Sciatic nerve (tissue), 2 donors: ENCODE measurements at places on chromosomes 2 and 18. TPM values are rescaled to one million over a fixed set of nuclear protein-coding genes. Genes with fewer than 3 reads are reported as not detected.

Gene SCN7A
- 109 TPM for total RNA-seq

Gene GEN1
- total RNA-seq = 3.4 TPM

Gene RBM44
- total RNA-seq = 1.2 TPM

Gene LYPD6
- 10.0 TPM for total RNA-seq

Gene PROC
- total RNA-seq = not detected

Gene CCL20
- total RNA-seq = 0.76 TPM

Gene UGT1A8
- total RNA-seq = not detected

Gene RAX
- not detected for total RNA-seq

Gene DLX1
- total RNA-seq = 0.94 TPM

- DNase-seq = no peak
Measured at GRCh38 chr18:78244779-78245178, 734.8 kb upstream of the SALL3 start.

DNA sequence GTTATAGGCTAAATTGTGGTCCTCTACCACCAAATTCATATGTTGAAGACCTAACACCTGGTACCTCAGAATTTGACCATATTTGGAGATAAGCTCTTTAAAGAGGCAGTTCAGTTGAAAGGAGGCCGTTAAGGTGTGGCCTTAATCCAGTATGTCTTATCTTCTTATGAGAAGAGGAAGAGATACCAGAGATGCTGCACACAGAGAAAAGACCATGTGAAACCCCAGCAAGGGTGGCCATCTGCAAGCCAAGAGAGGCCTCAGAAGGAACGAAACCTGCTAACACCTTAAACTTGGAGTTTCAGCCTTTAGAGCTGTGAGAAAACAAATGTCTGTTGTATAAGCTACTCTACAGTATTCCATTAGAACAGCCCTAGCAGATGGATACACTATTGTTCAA is 528.1 kb upstream of the DCC start:
- DNase-seq = no peak

- DNase-seq = peak; percentile 64
Measured at GRCh38 chr2:203706403-203706802, at the start of gene CD28. Gene CD28, plus strand, starts transcription at chr2:203706639. Its CDS starts 58 bp downstream, at chr2:203706697.

DNA sequence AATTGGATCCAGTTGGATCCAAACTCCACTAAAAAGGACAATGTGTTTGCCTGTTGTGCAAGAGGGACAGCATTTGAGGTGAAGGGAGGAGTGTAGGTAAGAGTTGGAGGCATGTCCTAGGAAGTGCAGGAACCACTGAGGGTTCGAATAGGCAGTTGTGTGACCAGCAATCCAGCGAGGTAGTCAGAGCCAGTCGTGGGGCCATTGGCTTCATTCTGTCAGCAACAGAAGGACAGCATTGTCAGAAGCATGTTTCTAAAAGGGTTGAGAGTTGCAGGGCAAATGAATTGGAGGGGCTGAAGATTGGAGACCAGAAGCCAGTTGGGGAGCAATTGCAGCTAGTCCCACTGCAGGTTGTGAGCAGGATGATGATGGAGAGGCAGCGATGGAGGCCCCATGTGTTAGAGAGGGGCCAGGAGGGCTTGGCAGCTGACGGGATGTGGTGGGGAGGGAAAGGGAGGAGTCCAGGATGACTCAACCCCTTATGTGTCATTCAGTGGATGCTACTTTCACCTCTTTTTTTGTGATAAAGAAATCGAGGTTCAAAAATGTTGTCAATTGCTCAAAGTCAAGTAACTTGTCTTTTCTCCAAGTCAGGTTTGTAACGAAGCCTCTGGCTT is 96.7 kb upstream of the SIX3 start:
- DNase-seq = no peak

- no peak for DNase-seq
Measured at GRCh38 chr2:206820807-206821206, 55.4 kb downstream of the FASTKD2 start.

DNA sequence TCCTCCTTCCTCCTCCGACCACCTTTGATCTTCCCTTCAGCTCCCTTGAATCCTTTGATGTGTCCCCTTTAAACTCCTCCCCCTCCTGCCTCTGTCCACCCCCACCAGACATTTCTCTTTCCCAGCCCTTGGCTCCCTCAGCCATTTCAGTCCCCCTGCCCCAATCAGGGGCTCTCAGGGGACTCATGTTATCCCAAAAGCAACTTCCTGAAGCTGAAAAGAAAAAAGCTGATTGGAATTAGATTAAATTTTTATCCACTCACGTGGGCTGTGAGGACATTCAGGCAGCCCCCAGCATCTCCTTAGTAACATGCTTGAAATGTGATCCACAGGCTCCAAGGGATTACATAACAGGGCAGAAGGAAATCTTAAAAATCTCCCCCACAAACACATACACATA is 81.3 kb downstream of the NEURL3 start:
- no peak for DNase-seq

- DNase-seq = no peak
Measured at GRCh38 chr2:121534007-121534406, 3.3 kb downstream of the RNU4ATAC start.

GRCh38 chr18:48228301-48228715 is 180.9 kb downstream of the ZBTB7C start:
- peak; percentile 73 for DNase-seq

GRCh38 chr18:14031053-14031452 is 101.2 kb downstream of the ZNF519 start:
- DNase-seq = no peak

DNA sequence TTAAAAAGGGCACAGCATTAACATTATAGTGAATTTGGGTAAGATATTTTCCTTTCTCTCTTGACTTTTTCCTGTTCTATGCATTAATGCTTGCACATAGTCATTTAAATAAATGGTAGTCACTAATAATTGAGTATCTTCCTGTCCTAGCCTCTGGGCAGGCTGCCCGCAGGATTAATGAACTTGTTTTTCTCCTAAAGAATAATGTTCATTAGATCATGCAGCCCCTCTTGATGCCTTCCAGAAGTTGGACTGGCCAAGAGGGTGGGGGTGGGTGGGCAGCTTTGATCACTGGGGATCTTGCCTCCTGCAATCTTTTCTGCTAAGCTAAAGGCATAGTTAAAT is 514.5 kb upstream of the CDH2 start:
- no peak for DNase-seq

GRCh38 chr2:18787726-18788125 is 198.4 kb upstream of the NT5C1B start:
- no peak for DNase-seq
